Stimulated activated CD8-positive, alpha-beta memory T cell treated with anti-CD3 and anti-CD28 coated beads, Interleukin-15, amount 100 ng/mL, for 4 hours (primary cell): ENCODE measurements at places on chromosomes 2 and 18.

- no peak for DNase-seq
Observed at GRCh38 chr2:235135990-235136561, 184.3 kb downstream of the SH3BP4 start.

DNA sequence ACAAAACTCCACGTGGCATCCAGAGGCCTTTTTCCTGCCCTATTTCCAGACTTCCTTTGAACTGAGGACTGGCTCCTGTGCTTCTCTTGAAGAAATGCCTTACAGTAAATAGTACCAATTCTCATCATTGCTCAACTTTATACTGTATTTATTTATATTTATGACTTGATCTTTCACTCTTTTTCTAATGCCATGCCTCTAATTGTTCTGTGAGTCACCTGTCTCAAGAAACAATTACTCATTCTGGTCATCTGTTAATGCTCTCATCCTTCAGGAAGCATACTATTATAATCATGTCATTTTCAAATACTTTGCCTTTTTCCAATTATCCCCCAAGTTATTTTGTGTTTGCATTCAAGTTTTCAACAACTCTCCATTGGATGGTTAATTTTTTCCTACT is 85.9 kb downstream of the DCDC2C start:
- DNase-seq: no peak

- DNase-seq: no peak
Observed at GRCh38 chr2:70362661-70363060, 60.8 kb upstream of the FAM136A start.

DNA sequence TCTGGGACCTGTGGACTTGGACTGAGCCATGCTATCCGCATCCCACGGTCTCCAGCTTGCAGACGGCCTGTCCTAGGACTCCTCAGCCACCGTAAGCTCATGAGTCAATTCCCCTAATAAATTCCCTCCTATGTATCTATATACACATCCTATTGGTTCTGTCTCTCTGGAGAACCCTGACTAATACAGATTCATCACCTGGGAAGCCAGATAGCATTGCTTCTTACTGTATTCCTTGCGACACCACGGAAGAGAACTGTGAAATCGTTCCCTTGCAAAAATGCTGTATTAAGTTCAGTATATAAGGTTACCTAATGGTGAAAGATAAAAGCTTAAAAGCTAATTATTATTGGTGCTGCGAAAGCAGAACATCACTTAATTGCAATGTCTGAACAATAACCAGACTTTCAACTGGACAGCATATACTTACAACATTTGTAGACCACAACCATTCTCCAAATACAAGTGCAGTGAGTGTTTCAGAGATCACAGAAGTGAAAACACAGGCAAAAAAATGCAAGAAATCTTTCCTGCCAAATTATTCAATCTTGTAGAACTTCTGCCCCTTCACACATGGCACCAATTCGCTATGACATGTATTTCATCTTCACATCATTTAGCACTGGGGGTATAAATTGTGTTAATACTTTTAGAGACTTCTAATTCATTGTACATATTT is 352.9 kb downstream of the TXNL1 start:
- no peak for DNase-seq

GRCh38 chr2:37378411-37378810 is 34.0 kb downstream of the QPCT start:
- DNase-seq: no peak

DNA sequence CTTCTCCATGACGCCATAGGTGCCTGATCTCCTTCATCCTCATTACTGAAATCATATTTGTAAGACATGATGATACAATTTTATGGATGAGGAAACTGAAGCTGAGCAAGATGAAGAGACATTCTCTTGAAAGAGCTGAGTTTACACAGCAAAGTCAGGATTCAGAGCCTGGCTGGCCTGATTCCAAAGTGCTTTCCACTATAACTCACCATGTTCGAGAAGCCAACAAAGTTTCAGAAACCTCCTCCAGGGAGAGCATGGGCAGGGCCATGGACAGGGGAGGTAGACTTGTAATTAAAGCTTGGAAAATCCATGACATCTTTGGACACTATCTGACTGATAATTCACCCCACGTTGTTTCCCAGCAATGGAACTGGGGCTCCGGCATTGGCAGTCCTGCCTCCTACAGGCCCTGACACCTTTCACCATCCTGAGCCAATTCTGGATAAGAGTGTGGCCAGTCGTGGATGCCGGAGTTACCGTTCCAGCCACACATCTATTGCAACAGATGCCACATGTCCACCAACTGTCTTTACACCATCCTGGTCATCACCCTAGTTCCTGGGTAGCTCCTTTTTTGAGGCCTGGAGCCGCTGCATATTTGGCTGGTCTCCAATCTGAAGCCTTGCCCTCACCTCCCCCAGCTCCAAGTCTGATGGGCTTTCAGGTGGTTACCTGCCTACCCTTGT is 85.0 kb upstream of the PPP1CB start:
- DNase-seq: no peak

DNA sequence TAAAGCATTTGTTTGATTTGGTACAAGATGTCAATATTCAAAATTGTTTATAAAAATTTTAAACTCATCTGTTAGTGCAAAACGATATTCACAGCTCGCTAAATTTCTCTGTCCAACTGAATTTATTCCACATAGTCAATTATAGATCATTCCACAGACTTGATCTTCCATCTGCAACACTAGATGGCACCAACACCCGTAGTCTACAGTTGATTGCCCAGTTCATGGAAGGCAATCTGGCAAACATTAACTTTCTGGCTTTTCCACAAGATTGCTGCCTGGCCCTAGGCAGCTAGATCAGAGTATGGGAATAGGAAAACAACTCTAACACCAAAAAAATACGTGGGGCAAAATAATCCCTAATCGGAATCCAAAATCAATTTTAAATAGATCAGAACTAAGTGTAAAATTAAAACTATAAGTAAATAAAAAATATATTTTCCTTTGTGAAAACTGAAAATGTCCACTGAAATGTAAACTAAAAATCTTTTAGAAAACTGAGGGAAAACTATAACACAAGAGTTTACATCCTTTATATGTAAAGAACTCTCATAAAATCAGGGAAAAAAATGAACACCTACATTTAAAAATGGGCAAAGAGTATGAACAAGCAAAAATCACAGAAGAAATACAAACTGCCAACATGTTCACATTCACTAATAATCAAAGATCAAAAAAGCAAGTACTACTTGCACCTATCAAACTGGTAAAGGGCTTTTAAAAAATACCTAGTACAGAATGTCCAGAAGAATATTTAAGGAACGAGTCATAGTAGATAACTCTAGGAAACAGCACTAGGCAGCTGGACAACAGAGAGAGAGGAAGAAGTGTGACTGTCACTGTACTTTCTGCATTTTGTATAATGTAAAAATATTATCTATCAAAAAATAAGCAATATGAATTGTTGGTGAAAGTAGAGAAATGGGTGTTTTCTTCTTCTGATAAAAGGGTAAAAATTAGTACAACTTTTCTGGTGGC is 35.0 kb downstream of the RTN4 start:
- DNase-seq: no peak

GRCh38 chr2:75705921-75706320 is 4.8 kb downstream of the GCFC2 start:
- no peak for DNase-seq

DNA sequence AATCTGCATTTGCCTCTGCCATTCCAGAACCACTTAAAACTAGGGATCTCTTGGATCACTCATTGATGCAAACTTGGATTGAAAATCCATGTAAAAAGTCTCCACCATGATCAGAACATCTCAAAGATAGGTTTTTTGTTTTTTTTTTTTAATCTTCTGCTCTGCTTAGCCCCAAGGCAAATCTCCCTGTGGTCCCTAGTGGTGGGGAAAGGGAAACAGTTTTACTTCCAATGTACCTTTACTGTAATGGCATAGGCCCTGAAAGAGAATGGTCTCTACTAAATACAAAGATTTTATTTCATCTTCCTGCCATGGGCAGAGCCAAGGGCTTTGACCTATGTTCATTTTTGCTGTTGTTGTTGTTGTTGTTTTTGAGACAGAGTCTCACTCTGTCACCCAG is 78.4 kb downstream of the KANSL1L start:
- no peak for DNase-seq

DNA sequence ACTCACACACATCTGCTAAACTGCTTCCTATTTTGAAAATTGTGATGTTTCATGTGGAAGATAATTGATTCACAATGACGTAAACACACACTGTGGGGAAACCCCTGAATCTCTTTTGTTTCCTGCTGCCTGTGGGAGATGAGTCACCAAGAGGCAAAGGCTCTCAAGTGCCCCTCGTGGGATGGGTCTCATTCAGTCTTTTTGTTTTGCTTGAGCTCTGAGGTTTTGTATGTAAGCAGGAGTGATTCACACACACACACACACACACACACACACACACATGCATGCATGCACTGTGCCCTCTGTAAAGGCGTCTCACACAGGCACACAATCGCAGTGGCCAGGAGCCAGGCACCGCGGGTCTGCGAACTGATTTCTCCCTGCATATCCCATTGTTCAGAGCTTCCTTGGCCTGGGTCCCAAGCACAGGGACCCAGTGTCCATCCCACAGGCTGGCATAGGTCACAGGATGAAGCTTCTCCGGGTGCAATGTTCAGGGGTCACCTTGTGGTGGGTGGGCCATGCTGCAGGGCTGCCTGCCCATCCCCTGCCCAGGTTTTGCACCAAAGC is 12.1 kb upstream of the ARHGEF4 start:
- DNase-seq: peak; percentile 35

- DNase-seq: no peak
Observed at GRCh38 chr2:206260188-206261012, 14.1 kb upstream of the ZDBF2 start.
